Tibial artery (tissue), 4 donors: ENCODE measurements at places on chromosomes 13 and 19.

DNA sequence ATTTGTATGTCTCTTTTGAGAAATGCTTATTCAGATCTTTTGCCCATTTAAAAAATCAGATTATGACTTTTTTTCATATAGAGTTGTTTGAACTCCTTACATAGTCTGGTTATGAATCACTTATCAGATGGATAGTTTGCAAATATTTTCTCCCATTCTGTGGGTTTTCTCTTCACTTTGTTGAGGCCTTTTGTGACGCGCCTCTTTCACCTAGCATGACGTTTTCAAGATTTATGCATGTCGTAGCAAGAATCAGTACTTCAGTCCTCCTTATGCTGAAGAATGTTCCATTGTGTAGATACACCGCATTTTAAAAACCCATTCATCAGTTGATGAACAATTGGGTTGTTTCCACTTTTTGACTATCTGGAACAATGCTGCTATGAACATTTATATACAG lies 13.4 kb downstream of the PABPC3 start:
- no peaks in the 10 kb centered on the region for H3K36me3 ChIP-seq
- H3K4me3 ChIP-seq, result no peak overlapping the region
- no peak overlapping the region for H3K27ac ChIP-seq
- no peak for DNase-seq

DNA sequence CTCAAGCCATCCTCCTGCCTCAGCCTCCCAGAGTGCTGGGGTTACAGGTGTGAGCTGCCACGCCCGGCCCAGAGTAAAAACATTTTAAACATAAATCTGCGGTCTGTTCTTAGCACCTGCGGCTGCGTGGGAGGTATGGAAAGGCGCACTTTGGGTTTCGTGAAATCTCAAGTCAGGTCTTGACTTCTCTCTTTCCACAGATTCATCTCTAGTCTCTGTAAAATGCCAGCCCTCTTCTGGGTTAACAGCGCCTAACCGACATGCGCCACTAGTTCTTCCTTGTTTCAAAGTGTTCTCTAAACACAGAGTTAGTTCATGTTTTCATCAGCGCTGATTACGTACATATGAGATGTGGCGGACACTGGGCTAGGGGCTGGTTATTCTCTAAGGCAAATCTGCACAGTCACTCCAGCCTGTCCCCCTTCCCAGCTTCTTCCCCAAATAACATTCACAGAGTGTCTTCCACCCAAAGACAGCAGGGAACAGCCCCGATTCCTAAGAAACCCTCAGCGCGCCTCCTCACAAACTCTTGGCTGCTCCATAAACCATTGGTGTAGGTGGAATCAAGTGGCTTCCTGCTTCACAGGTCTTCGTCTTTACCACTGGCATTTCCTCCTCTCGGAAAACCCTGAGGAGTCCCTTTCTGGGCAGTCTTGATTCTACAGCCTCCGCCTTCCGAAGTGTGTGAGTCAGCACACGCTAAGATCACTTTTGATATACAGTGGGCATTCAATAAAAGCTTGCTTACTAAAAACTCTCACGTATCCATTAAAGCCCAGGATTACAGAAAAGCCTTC lies 1.4 kb downstream of the PARP4 start:
- no peaks in the 10 kb centered on the region for H3K36me3 ChIP-seq
- DNase-seq, result no peak
- H3K27ac ChIP-seq, result peak overlapping the region; percentile 85

- H3K27me3 ChIP-seq, result peaks cover 3% of the 10 kb centered on the region
- H3K36me3 ChIP-seq, result no peaks in the 10 kb centered on the region
- no peak overlapping the region for H3K27ac ChIP-seq
- no peaks in the 10 kb centered on the region for H3K4me1 ChIP-seq
Measured at GRCh38 chr13:53207556-53207955, 178.9 kb downstream of the OLFM4 start.

DNA sequence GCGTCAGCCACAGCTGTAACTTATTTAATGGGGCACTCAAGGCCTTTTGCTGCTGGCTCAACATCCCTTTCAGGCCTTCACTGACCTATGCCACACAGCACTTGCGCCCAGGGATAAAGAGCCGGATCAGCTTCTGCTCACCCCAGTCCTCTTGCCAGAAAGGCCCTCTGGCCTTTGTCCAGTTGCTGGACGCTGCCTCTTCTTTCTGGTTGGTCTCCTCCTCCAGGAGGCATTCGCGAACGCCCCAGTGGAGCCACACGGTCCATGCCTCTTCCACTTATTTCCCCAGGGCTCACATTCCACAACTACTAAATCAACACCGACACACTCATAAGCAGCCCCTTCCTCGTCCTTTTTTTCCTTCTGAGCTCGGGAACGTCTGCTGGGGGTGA lies 3.7 kb upstream of the ZNF329 start:
- DNase-seq, result peak; percentile 22
- no peaks in the 10 kb centered on the region for H3K36me3 ChIP-seq

- no peaks in the 10 kb centered on the region for H3K27me3 ChIP-seq
- H3K4me3 ChIP-seq, result no peak overlapping the region
- H3K36me3 ChIP-seq, result no peaks in the 10 kb centered on the region
Measured at GRCh38 chr19:56927791-56928207, 87.3 kb upstream of the PEG3 start.

DNA sequence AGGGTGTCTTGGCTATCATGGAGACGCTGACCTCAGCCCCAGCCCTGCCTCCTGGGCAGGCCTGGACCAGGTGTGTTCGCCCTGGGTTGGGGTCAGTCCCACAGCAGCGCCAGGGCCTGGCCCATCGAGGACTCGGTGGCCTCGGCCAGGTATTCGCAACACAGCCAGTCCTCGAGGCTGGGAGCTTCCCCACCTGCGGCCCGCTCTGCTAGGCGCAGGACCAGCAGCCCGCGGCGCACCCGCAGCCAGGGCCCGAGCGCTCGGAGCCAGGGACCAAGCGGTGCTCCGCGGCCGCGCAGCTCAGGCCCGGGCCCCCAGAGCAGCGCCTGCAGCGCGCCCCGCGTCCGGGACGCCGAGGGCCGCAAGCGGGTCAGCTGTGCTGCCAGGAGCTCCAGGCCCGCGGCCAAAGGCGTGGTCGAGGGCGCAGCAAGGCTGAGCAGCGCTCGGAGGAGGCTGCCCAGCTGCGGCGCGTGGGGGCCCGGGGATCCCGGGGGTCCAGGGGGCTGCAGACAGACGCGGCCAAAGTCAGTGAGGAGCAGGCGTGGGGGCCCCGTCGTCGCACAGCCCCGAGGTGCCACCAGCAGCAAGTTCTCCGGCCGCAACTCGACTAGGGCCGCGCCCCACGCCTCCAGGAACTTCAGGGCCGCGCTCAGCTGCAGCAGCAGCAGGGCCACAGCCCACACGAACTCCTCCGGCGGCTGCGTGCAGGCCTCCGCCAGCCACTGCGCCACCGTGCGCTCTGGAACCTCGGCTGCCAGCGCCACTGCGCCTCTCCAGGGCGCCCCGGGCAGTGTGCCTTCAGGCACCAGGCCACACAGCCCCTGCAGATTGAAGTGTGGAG lies 6.2 kb downstream of the PEAK3 start:
- H3K4me3 ChIP-seq, result no peak overlapping the region
- no peak for DNase-seq
- no peak overlapping the region for H3K27ac ChIP-seq

DNA sequence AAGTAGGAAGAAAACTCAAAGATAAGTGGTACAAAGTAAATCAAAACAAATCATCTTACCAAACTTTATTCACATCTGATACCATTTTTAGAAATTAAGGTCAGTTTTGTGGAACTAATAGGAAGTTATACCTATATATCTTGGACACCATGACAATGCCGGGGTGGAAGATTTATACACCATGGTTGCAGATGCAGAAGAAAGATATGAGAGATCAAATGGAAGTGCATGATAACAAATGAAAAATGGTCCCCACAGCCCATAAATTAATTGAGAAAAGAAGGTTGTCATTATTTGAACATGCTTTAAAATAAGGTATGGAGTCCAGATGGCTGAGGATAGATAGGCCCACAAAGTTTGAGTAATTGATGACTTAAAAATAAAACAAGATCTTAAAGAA lies 276.8 kb downstream of the TSHZ3 start:
- no peak overlapping the region for H3K27ac ChIP-seq
- no peak for DNase-seq
- H3K27me3 ChIP-seq, result no peaks in the 10 kb centered on the region
- no peaks in the 10 kb centered on the region for H3K36me3 ChIP-seq

GRCh38 chr19:28019901-28020300 lies 1193.0 kb downstream of the UQCRFS1 start:
- no peak overlapping the region for H3K4me3 ChIP-seq
- H3K27ac ChIP-seq, result no peak overlapping the region
- no peaks in the 10 kb centered on the region for H3K4me1 ChIP-seq
- H3K27me3 ChIP-seq, result no peaks in the 10 kb centered on the region

DNA sequence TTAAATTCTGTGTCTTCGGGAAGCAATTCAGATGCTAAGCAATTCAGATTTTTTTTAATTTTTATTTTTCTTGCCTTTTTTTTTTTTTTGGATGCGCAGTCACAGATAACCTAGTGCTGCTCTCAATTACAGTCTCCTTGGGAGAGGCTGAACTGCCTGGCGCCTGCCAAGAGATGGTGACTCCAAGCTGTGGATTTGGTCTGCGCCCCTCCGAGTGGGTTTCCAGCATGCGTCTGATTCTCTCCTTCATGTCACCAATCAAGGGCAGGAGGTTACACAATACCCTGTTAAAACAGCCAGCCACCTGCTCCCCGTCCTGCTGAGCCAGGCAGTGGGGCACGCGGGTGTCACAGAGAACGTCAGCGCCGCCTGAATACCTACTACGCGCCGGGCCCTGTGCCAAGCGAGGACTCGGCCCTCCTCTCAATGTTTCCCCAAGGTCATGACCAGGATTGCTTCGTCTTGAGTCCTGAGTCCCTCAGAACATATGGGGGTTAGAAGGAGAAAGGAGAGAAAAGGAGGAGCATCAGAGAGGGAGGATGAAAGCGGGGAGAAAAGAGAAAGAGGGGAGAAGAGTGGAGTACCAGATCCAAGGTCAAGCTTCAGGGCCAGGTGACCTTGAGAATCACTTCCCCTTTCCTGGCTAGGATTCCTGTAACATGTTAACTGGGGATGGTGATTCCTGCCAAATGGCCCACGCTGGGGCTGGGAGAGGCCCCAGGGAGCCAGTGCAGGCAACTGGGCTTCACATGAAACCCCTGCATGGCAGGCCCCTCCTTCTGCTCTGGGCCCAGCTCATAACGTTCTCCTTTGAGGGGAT lies 213.6 kb downstream of the URI1 start:
- DNase-seq, result no peak
- no peaks in the 10 kb centered on the region for H3K4me1 ChIP-seq
- H3K36me3 ChIP-seq, result no peaks in the 10 kb centered on the region
- H3K4me3 ChIP-seq, result no peak overlapping the region
- H3K27me3 ChIP-seq, result peaks cover 4% of the 10 kb centered on the region

GRCh38 chr13:25489238-25489637 lies 117.5 kb downstream of the ATP8A2 start:
- no peak for DNase-seq
- no peak overlapping the region for H3K4me3 ChIP-seq
- no peaks in the 10 kb centered on the region for H3K27me3 ChIP-seq
- H3K4me1 ChIP-seq, result no peaks in the 10 kb centered on the region
- no peak overlapping the region for H3K27ac ChIP-seq
- no peaks in the 10 kb centered on the region for H3K36me3 ChIP-seq

DNA sequence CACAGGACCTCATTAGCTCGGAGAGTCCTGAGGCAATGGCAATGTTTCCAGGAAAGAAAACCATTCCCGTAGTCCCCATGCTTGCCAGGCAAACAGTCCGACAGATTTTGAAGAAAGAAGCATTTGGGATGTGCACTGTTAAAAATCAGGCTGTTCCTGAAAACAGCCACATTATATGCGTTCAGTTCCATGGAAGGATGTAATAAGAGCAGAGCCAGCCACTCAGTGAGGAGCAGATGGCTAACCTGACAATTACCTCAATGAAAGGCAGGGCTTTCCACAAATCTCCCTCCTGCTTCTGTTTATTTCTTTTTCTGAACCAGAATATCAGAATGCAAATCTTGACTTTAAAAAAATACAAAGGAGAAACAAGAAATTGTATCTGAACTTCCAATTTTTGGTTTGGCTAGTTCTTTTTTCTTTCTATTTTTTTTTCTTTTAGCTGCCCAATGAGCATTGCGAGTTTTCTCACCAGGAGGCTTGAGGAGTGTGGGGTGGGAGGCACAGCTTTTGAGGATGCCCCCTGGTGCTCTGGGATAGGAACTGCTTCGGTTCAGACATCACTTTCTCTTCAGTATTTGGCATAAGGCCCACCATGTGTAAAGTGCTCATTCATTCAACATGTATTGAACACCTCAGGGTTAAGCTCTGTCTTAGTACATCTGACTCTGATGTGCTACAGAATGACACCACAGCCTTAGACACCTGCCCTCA lies 124.2 kb downstream of the TBC1D4 start:
- H3K27me3 ChIP-seq, result no peaks in the 10 kb centered on the region
- no peak for DNase-seq
- no peak overlapping the region for H3K4me3 ChIP-seq
- H3K36me3 ChIP-seq, result no peaks in the 10 kb centered on the region
- H3K27ac ChIP-seq, result no peak overlapping the region

DNA sequence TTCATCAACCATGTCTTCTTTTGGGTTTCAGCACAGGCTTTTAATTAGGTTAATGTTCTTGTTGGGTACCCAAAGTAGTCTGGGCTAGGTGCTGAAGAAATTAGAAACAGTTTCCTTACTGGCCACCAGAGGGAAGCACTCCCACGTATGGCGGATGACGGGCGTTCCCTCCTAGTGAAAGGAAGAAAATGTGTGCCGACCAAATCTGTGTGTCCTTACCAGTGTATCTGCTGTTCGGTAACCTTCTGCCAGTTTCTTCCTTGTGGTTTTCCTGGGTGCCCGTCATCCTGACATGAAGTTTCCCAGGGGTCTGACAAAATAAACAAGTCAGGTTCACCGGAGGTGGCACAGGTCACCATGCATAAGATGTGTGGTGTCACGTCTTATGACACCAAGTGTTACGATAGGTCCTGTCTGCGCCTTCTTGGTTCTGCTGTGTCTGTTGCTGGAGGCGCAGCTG lies 6.0 kb upstream of the WDR88 start:
- no peak overlapping the region for H3K27ac ChIP-seq
- no peak overlapping the region for H3K4me3 ChIP-seq
- H3K27me3 ChIP-seq, result no peaks in the 10 kb centered on the region
- no peak for DNase-seq
- H3K36me3 ChIP-seq, result peaks cover 92% of the 10 kb centered on the region
- H3K4me1 ChIP-seq, result no peaks in the 10 kb centered on the region

DNA sequence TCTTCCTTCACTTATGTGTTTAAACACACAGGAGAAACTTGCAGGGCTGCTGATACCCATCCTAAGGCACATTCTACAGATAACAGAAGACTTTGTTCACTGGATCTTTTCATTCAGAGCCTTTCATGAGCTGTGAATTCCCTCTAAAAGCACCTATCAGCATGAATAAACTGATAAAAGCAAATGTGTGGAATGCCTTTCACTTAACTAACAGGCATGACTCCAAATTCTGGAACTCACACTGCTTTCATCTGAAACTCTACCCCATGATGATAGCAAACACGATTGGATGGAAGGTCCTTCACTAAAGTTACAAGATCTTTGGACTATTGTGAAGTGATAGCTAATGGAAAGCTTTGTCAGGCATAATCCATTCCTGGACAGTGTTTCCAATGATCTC lies 457.3 kb downstream of the EFNB2 start:
- H3K27me3 ChIP-seq, result no peaks in the 10 kb centered on the region
- no peaks in the 10 kb centered on the region for H3K36me3 ChIP-seq
- H3K4me1 ChIP-seq, result no peaks in the 10 kb centered on the region
- H3K4me3 ChIP-seq, result no peak overlapping the region
- H3K27ac ChIP-seq, result no peak overlapping the region

GRCh38 chr19:49453757-49454240 lies 774 bp downstream of the ALDH16A1 start:
- no peaks in the 10 kb centered on the region for H3K27me3 ChIP-seq
- DNase-seq, result no peak
- peaks cover 21% of the 10 kb centered on the region for H3K4me1 ChIP-seq
- peaks cover 6% of the 10 kb centered on the region for H3K36me3 ChIP-seq
- peak overlapping the region; percentile 100 for H3K27ac ChIP-seq

- no peaks in the 10 kb centered on the region for H3K27me3 ChIP-seq
- H3K4me3 ChIP-seq, result peak overlapping the region; percentile 61
- no peaks in the 10 kb centered on the region for H3K4me1 ChIP-seq
- DNase-seq, result no peak
- peak overlapping the region; percentile 74 for H3K27ac ChIP-seq
Measured at GRCh38 chr13:52599848-52600603, 42.2 kb upstream of the HNRNPA1L2 start.
